ENCODE measurements at places on chromosomes 3 and 15.

GRCh38 chr3:56468184-56469106 is at the start of gene ERC2:
ERC2 (minus strand) TSS chr3:56468467.
- DNase-seq, result no peak

- DNase-seq, result no peak
Observed at GRCh38 chr3:117814975-117815374, 1105.4 kb downstream of the TUSC7 start.

DNA sequence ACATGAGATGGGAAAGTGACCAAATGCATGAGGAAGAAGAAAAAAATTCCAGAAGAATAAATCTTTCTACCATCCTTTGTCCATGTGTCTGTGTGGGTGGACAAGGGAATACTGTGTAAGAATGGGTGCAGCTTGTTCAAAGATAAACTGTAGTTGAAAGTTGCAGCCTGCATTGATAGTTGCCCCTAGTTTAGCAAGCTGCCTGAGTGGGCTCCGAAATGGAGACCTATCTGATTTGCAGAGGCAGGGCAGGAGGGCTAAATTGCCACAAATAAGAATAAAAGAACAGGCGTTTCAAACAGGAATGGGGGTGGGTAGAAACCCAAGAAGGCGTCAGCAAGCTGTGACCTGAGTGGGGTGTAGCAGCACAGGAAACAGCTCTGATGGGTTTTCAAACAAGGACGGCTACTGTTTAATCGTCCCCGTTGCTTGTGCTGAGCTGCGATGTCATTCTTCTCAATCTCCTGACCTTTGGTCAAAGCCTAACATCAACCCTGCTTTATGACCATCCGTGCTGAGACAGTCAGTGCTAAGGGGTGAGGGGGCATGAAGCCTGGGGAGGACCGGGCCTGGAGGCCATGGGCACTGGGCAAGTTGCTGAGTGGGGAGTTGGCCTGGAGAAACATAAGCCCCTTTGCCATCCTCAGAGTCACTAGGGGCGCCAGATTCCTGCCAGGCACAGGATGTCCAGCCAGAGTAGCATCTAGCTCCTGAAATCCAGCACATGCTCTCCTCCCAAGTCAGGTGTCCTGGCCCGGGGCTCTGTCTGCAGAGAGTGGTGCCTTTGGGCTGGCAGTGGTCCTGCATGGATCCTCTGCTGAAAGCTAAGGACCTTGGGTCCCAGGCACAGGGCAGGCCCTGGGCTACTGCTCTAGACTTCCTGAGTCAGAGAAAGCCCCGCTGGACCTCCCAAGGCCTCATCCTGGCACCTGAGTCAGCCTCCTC is 19.2 kb upstream of the C15orf39 start:
- no peak for DNase-seq

- no peak for DNase-seq
Observed at GRCh38 chr3:161082063-161082462, 23.1 kb downstream of the B3GALNT1 start.

DNA sequence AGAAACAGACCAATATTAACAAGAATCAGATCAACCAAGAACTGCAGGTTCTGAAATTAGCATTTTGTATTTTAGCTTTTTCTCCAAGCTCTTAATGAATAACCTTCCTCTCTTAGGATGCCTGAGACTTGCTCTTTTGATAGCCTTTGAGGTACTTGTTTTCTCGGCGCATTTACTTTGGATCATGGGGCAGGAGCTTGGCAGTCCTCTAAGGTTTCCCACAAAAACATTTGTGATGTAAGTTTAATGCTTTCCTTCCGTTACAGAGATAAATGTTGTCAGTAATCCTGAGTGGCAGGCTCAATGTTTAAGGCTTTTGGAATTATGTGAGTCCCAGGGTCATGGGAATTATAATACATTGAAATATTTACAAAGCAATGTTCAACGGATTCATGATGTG is 137.8 kb upstream of the SNTN start:
- DNase-seq, result no peak

- DNase-seq, result no peak
Observed at GRCh38 chr15:101070502-101071273, 151.5 kb downstream of the LRRK1 start.

GRCh38 chr3:4833471-4833870 is 145.8 kb upstream of the BHLHE40 start:
- no peak for DNase-seq

GRCh38 chr3:104066658-104067057 is 1300.1 kb upstream of the ALCAM start:
- no peak for DNase-seq

- no peak for DNase-seq
Observed at GRCh38 chr3:124607163-124607562, 123.1 kb upstream of the UMPS start.

DNA sequence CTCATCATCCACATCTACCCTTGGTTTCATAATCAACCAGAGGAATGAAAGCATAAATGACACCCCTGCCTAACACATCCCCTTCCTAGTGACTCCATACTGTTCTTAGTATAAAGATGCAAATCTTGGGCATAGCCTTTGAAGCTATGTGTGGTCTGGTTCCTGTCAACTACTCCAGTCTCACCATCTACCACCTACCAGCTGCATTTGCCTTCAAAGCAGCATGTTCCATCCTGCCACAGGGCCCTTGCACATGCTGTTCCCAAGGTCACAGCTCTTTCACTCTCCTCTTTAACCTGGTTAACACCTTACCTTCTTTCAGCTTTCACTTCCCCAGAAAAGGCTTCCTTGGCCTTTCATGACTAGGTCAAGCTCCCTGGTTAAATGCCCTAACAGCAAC is 62.3 kb upstream of the ARHGEF3 start:
- DNase-seq, result no peak

- DNase-seq, result no peak
Observed at GRCh38 chr3:151213151-151213550, 10.1 kb upstream of the GPR171 start.

DNA sequence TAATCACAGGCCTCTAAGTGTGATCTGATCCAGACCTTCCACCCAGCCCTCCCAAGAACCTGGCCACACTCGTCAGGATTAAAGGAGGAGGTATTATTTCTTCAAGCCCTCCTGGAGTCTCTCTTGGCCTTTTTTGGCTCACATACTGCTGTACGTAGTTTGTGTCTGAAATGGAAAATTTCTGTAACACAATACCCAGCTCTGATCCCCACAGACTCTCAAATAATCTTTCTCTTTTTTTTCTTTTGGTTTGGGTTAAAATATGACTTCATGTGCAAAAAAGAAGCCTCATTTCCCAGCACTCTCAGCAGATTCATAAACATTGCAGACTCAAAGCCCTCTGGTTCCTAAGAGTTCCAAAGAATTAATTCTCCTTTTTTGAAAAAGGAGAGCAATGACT is 96.5 kb upstream of the PHLDB2 start:
- no peak for DNase-seq

All from CD4-positive, alpha-beta T cell treated with Interleukin-4 for 1 hour (primary cell).